Tibial nerve (tissue), 4 donors: ENCODE measurements at places on chromosomes 2 and 18.

- no peak for DNase-seq
These were observed 228.7 kb downstream of the ATAD2B start for GRCh38 chr2:23698116-23698693.

DNA sequence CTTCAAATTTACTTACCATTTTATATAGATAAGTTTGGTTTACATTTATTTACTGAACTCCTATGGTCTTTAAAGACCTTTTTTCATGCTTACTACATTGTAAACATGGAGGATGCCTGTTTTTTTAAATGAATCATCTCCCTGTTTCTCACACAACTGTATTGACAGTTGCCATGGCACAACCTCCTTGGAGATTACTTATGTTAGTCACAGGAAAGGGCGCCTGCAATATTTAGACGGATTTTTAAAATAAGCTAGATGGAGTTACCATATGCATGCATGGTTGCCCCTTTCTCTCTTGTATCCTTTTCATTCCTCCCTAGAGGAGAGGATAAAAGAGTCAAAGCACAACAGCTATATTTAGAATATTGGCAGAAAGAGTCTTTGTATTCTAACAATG lies 34.8 kb upstream of the CCDC102B start:
- DNase-seq, result no peak

DNA sequence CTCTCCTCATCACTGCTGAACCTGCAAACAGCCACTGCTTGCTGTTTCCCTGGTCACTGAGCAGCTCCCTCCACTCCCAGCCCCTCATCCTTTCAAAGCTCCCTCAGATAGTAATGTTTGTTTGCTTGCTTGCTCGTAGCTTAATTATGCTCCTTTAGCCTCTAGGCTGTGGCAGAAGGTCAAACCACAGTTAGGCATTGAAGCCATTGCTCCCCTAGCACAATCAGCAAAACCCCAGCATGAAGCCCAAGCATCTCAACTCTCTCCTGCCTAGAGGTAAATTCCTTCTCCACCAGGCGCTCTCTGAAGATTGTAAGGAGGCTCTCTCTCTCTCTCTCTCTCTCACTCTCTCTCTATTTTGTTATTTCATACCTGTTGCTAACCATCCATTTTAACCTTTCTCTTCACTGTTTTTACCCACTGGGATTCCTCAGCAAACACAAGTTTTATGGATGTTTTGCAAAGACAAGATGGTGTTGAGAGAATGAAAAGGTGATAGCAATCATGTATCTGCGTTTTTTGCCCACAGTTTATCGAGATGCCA lies 135.9 kb upstream of the HNRNPA3 start:
- DNase-seq, result no peak

DNA sequence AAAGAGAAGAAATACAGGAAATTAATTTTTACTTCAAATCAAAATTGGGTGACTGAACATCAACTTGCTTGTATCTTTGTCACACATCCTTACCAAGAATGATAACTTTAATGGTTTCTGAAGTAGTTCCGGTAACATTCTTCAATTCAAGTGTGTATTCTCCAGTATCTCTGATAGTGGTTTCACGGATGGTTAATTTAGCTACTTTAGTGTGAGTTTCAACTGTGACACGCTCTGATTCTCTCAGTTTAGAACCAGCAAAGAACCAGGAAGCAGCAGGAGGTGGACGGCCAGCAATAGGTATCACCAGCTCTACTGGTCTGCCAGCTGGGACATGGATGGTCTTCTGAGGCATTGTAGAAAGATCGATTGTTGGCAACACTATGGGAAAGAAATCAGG lies 62.3 kb downstream of the PLEKHA3 start:
- no peak for DNase-seq

GRCh38 chr18:27862041-27862682 lies 314.8 kb downstream of the CDH2 start:
- DNase-seq, result no peak
